Stimulated activated memory B cell treated with anti-CD40 and anti-IgM and Interleukin-4, amounts not matched to agents 10 μg/mL and 1 μg/mL and 100 μg/mL, for 72 hours (primary cell): ENCODE measurements at places on chromosomes 3 and 15.

DNA sequence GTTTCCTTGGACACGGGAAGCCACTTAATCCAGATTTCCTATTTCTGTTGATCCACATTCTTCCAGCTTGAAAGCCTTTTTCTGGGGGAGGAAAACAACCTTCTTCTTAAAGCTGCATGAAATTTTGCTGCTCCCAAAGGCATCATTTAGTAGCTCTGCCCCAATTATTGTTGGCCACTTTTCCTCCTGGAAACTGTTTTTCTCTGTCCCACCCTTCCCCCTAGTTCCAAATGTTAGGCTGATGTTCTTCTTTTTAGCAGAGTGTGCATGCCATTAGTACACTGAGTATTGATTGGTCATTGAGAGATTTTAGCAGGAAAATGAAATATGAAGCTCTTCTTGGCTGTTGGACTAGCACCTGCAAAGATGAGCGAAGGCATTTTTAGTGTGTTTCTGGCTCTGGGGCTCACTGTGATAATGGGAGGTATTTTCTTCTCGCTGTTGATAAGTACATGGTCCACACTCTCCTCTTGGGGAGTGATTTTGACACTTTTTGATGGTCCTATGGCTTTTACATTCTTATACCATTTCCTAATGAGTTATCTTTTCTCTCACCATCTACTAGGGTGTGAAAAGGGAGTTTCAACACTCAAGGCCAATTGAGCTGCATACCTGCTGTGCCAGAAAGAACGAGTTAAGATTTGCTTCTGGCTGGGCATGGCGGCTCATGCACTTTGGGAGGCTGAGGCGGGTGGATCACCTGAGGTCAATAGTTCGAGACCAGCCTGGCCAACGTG lies 200.5 kb downstream of the PTPRG start:
- no peaks in the 10 kb centered on the region for H3K4me1 ChIP-seq
- H3K36me3 ChIP-seq: no peaks in the 10 kb centered on the region
- no peak overlapping the region for H3K4me3 ChIP-seq

DNA sequence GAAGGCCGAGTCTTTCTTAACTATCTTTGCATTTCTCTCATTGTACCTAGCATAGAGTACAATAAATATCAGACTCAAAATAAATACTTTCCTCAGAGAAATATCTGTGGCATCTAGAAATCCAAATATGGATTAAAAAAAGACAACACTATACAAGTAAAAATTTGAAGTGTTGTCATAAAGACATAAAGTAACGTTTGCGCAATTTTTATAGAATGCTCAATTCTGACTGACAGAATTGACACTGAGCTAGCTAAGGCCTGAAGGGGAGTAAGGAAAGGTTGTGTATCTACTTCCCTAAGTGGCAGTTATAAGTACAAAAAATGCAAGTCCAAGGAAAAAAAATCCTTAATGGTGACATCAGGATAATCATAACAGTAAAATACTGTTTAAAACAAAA lies 1.1 kb downstream of the SEC11A start:
- H3K4me3 ChIP-seq: peak overlapping the region; percentile 97
- H3K36me3 ChIP-seq: peaks cover 7% of the 10 kb centered on the region
- H3K27me3 ChIP-seq: no peaks in the 10 kb centered on the region
- H3K27ac ChIP-seq: peak overlapping the region; percentile 97

GRCh38 chr3:46442576-46443530 lies 21.9 kb downstream of the LTF start:
- no peak overlapping the region for H3K27ac ChIP-seq
- no peaks in the 10 kb centered on the region for H3K27me3 ChIP-seq

DNA sequence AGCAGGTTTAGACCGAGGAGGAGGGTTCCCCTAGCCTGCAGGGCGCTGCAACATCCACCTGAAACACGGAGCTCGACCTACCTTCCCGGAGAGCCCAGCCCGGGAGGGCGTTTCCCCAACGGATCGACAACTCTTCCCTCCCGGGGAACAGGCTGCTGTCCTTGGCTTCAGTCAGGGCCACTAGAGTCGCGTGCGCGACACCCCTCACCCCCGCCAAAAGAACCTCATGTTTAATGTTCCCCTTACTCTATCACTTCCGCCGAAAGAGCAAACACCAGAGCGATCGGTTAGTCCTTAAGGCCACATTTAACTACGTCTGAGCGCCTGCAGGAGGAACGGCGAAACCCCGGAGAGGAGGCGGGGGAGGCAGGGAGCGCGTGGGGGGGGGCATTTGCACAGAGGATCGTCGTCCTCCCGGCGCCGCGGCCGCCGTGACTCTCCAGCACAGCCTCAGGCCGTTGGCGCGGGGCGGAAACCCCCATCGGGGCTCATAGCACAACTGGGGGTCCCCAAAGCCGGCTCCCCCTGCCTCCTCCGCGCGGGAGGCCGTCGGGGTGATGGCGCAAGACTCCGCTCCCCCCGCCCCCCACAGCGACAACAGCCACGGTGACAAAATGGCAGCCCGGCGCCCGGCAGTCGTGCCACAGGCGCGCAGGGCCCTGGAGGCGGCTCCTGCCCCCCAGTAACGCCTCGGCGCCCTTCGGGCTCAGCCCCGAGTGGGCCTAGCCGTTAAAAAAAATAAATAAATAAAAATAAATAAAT lies 3.2 kb downstream of the ANP32A start:
- H3K27ac ChIP-seq: peak overlapping the region; percentile 99
- H3K27me3 ChIP-seq: no peaks in the 10 kb centered on the region
- ATAC-seq: peak; percentile 66
- peaks cover 57% of the 10 kb centered on the region for H3K4me1 ChIP-seq

DNA sequence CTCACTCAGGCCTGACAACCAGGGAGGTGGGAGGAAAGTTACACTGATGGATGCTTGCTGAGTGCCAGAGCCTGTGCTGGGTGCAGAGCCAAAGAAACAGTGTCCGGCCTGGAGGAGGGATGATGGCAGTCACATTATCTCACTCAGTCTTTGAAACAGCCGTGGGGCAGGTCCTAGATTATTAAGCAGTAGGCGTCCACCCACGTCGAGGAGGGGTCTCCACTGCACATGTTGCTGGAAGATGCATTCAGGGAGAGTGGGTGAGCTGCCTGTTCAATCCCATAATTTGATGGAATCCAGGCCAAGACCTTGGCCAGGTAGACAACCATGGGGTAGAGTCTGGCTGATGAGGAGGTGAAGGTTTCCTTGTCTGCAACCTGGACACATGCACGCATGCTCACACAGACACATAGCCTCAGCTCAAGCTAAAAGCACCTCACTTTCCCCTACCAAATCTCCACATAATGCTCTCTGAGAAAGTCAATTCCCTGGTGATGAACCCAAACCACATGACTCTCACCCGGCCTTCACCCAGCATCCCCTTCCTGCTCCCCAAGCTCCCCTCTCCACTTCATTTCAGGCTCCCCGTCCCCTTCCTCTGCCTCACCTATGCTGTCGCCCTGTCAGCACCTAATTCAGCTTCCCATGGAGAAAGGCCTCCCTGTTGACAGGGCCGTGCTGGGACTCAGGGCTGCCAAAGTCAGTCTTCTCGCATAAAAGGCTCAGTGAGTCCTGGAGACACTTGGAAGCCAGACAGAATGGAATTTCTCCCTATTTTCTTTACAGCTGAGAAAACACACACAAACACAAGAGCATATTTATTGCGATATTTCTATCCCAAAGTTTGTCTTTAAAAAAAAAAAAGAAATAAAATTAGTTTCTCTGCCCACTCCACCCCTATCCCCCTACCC lies 29.8 kb downstream of the ACAN start:
- H3K36me3 ChIP-seq: no peaks in the 10 kb centered on the region
- no peaks in the 10 kb centered on the region for H3K27me3 ChIP-seq
- no peak overlapping the region for H3K4me3 ChIP-seq
- H3K4me1 ChIP-seq: peaks cover 6% of the 10 kb centered on the region
- H3K27ac ChIP-seq: no peak overlapping the region

DNA sequence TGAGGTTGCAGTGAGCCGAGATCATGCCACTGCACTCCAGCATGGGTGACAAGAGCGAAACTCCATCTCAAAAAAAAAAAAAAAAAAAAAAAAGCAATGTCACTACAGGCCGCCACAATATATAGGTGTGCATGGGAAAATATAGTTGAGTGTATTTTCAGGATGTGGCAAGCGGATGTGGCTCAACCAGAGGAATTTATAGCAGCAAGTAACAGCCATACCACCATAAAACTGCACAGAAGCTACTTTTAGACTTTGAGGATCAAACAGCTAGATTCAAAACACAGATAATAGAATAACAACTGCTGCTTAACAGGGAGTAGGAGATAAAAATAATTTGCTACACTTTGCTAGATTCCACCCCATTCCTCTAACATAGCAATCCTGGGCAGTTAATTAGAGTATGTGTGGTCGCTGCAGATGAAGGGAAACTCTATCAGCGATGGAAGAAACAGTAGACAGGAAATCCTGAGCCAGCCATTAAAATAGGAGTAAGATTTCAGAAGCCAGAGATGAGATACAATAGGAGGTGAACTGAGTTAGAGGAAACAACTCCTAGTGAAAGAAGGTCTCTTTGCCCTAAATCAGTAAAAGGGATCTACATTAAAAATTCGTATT lies 318.7 kb upstream of the STT3B start:
- peaks cover 27% of the 10 kb centered on the region for H3K4me1 ChIP-seq
- no peaks in the 10 kb centered on the region for H3K27me3 ChIP-seq
- H3K36me3 ChIP-seq: no peaks in the 10 kb centered on the region
- no peak overlapping the region for H3K4me3 ChIP-seq

GRCh38 chr3:42689421-42690014 lies 4.2 kb downstream of the KLHL40 start:
- no peak overlapping the region for H3K27ac ChIP-seq
- H3K4me3 ChIP-seq: no peak overlapping the region
- no peak for ATAC-seq
- peaks cover 5% of the 10 kb centered on the region for H3K4me1 ChIP-seq
- no peaks in the 10 kb centered on the region for H3K36me3 ChIP-seq
- peaks cover 50% of the 10 kb centered on the region for H3K27me3 ChIP-seq

DNA sequence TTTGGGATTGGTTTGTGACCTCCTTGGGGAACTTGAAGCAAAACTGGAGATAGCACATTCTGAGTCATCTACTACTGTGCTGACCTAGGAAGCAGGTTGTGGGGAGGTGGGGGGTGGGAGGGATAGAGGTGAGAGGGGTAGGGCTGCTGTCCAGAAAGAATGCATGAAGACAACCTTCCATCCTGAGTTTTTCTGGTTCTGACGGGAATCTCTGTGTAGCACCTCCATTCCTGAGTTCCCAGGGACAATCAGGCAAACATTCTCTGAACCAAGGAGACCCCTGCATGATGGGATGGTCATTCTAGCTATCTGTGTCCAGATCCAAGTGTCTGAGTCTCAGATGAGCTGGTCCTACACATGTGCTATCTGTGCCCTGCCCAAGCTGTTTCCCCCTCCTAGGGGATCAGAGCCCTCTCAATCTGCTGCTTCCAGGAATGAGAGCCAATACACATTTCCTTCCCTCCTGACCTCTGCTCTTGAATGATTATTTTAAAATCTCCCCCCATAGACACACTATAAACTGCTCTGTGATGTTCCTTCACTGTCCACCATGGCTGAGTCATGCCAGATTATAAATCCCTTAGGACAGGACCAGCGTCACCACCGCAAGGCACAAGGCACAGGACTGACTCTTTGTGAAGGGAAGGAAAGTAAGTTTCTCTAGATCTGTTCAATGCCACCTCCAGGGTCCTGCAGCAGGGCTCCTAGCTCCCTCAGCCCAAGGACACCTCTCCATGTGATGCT lies 2.2 kb upstream of the CD276 start:
- H3K27me3 ChIP-seq: peaks cover 45% of the 10 kb centered on the region
- no peak overlapping the region for H3K4me3 ChIP-seq
- no peaks in the 10 kb centered on the region for H3K36me3 ChIP-seq
- H3K4me1 ChIP-seq: peaks cover 13% of the 10 kb centered on the region

- H3K4me1 ChIP-seq: peaks cover 31% of the 10 kb centered on the region
- ATAC-seq: no peak
- H3K27ac ChIP-seq: peak overlapping the region; percentile 97
- peaks cover 10% of the 10 kb centered on the region for H3K36me3 ChIP-seq
Observed at GRCh38 chr3:156818890-156819289, 7.3 kb upstream of the LEKR1 start.

DNA sequence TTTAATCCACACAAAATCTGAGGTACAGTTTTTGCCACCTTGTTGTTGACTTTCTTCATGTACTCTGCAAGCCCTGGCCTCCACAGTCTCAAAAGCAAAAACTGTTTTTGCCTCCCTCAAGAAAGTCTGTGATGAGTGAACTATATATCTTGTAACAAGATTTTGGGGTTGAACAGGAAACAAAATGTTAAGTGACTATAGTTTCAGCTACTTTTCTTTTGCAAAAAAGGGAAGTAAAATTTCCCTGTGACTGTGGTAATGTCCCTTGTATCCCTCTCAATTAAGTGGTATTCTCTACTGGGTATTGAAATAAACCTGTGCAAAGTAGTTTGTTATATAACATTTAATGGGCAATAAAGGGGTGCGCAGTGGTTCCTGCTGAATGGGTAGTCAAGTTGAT lies 21.3 kb upstream of the SCAANT1 start:
- H3K36me3 ChIP-seq: peaks cover 11% of the 10 kb centered on the region
- no peaks in the 10 kb centered on the region for H3K27me3 ChIP-seq
- peak overlapping the region; percentile 65 for H3K4me3 ChIP-seq
- peaks cover 67% of the 10 kb centered on the region for H3K4me1 ChIP-seq
- ATAC-seq: peak; percentile 83
- H3K27ac ChIP-seq: peak overlapping the region; percentile 94

DNA sequence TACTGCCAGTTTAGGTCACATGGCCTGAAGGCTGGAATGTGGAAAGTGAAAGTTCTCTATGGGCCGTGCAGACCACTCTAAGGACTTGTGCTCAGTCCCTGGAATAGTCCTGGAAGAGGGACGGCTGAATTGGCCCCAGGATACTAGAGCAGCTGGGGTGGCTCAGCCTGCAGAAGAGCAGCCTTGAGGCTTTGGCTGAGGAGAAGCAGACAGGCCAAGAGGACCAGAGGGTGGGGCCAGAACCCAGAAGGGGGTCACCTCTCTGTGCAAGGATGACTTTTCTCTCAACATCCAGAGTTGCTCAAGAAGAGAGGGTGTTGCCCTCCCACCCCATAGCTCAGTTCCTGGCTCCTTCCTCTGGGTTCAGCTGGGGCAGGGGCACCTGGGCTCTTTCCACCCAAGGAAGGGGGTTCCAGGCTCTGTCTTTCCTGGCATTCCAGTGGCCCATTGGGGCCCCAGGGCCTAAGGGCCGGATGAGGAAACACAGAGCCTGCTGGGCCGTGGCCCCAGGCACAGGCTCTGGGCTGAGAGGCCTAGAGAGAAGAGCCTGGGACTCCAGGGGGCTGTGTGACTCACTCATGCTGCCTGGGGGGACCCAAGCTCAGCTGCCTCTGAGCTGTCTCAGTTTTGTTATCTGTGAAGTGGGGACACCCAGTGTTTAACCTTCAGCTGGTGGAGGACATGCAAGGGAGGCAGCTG lies 8.5 kb upstream of the FBLN2 start:
- H3K4me3 ChIP-seq: no peak overlapping the region
- no peak overlapping the region for H3K27ac ChIP-seq
- H3K4me1 ChIP-seq: peaks cover 19% of the 10 kb centered on the region
- H3K36me3 ChIP-seq: no peaks in the 10 kb centered on the region
